Subcutaneous preadipocyte (primary cell): ENCODE measurements at places on chromosomes 7 and 10. TPM values are rescaled to one million over a fixed set of nuclear protein-coding genes. Genes with fewer than 3 reads are reported as not detected.

PDK4 gene
- total RNA-seq: 0.78 and 5.5 TPM in 2 replicates

LBX1 gene
- not detected in 2 replicates for total RNA-seq

ANXA8L1 gene
- total RNA-seq: not detected in 2 replicates

OGDHL gene
- total RNA-seq: 0.59 TPM in 1 of 2 replicates, not detected in the other

SEC23IP gene
- total RNA-seq: 29.0 and 38.3 TPM in 2 replicates

AOAH gene
- total RNA-seq: not detected in 2 replicates

VAX1 gene
- total RNA-seq: not detected in 2 replicates
